ENCODE measurements at places on chromosomes 2 and 18. TPM values are rescaled to one million over a fixed set of nuclear protein-coding genes. Genes with fewer than 3 reads are reported as not detected.

SPATA3 gene
- total RNA-seq = not detected

MATN3 gene
- not detected for total RNA-seq

CDH19 gene
- total RNA-seq = not detected

ASXL2 gene
- 63.6 TPM for total RNA-seq

Measured in CD4-positive, alpha-beta memory T cell (primary cell).